ENCODE measurements at places on chromosomes 1 and 21.

GRCh38 chr1:14205066-14205465 is 393.4 kb upstream of the KAZN start:
- no peak for DNase-seq

- DNase-seq, result no peak
These were observed 458.4 kb upstream of the LRRC7 start for GRCh38 chr1:69109277-69109676.

DNA sequence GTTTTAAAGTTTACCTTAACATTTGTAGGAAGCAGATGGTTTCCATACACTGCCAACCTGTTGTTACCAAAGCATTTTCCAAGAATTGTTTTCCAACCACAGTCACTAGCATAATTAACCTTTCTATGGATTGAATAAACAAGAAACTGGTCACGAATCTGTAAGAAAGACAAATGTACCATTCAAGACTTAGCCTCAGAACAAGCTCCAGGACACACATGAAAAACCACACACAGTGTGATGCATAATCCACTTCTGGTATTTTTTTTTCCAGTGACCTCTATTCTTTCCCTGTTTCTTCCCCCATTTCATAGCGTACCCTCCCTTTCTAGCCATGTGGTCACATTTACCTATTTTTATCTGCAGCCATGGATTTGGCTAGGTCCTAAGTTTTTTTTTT is 29.6 kb upstream of the C1orf87 start:
- DNase-seq, result no peak

GRCh38 chr21:36048357-36048756 is 12.0 kb downstream of the SETD4 start:
- DNase-seq, result no peak

DNA sequence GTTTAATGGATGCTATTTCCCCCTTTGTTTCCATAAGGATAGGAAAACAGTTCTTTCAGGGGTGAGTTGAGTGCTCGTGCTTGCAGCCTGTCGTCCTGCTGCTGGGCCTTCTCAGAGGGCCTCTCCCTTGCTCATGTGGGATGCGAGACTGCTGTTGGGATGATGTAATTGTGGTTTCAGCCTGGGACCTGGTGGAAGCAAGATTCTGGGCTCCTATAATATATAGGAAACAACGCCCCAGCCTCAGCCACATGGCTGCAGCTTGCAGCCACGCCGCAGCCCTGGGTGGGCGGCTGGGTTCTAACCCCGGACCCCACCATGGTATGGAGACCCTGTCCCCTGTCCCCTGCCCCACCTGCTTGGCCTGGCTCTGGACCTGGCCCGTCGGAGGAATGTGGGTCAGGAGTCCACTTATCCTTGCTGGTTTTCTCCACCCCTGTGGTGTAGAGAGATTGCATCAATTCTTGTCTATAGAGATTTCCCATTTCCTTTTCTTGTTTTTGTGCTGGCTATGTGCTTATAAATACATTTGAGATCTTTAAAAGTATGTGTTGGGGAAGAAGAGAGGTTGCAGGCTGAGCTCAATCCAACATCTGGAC is 357.8 kb downstream of the SIPA1L2 start:
- DNase-seq, result no peak

DNA sequence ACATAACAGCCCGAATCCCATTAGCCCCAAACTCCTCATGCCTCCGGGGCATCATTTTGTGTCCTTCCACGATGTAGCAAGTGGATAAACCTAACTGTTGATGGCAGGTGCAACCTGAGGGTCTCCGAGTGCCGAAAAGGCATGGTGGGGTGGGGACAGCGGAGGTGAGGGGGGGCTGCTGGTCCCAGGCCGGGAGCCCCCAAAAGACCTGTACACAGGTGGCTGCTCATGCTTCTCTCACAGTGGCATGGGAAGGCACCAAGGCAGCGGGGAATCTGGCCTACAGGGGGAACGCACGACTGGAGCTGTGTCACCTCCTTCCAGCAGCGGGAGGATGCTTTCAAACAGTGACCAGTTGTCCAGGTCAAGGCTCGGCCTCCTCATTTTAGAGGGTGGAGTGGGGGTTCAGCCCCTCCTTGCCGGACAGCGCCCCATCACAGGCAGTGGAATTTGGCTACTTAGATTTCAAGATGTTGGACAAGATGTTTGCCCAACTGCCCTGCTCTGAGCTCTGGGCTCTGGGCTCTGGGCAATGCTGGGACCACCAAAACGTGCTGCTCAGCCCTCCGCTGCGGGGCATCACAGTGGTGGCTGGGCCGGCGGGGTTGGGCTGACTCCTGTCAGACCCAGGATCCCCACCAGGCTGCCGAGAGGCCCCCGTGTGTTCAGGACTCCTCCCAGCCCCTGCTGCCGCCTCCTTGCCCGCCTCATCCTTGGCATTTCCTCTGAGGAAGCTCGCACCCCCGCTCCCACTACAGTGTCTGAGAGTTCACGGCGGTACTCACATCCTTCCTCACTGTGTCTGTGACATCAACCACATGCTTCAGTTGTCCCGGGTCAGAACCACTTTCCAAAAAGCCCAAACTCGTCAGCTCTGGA is 7.6 kb downstream of the DNMT3L start:
- DNase-seq, result no peak

GRCh38 chr1:110976089-110976488 is 12.4 kb upstream of the LRIF1 start:
- DNase-seq, result no peak

DNA sequence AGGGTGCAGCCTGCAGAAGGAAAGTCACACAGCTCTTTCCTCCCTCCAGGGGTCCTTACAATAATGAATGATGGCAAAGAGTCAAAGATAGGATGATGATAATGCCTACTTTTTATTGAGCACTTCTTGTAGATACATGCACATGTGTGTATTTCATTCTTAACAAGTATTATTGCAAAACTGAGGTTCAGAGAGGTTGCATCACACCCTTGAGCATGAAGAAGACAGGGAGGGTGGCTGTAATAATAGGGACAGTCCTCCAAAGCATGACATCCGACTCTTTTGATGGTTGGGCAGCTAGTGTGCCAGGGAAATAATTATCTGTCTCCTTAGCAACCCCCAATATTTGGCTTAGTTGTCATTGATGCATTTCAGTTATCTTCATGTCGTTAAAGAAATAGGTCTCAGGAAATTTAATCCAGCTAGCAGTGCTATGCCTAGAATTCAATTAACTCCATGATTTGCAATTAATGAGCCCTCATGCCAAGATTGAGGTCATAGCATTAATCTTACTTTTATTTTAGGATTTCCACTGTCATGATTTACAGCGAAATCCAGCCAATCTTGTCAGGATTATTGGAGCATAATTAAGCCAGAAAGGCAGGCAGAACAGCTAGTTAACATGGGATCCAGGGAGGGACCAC is 35.0 kb downstream of the DNAJC6 start:
- peak; percentile 39 for DNase-seq

GRCh38 chr1:111679541-111679940 is 59.7 kb downstream of the INKA2 start:
- no peak for DNase-seq

GRCh38 chr1:5779608-5780323 is 212.5 kb downstream of the NPHP4 start:
- DNase-seq, result no peak

GRCh38 chr1:234265861-234266260 is 107.4 kb upstream of the COA6 start:
- DNase-seq, result no peak

DNA sequence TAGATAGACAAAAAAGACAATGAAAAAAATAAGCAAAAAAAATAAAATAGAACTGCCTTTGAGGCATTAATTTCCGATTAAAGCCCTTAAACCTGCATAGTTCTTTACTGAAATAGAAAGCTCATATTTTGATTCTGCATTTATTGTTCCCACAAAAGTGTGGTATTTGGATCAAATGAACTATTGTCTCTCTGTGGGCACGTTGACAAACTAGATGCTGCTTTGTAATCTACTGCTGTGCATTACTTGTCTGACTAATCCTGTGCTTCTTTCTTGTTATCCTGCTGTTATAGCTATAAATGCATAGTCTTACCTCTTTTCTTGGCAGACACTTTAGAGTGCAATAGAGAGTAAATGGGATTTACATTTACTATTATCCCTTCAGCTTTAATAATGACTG is 31.4 kb upstream of the SLC35D1 start:
- no peak for DNase-seq

DNA sequence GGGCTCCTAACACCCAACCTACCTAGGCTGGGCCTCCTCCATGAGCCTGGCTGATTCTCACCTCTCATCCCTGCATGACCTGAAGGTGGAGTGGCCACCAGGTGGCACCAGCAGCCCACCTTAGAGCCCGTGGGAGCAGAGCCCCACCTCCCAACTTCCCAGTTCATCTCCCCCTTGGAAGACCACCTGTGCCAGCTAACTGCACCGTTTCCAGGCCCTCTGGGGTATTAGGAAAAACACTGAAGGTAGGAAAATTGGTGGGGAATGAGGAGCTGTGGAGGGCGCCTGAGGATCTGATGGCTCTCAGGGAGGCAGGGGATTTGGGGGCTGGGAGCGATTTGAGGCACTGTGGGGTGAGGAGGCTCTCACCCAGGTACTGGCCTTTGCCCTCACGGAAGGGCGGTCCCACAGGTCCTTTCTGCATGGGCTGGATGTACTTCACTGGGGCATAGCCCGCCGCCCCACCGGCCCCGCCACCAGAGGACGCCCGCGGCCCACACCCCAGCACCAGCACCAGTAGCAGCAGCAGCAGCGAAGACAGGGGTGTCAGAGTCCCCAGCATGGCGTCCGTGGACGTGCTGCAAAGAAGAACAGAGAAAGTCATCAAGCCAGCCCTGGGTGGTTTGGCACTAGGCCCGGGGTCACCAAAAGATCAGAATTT is 11.1 kb downstream of the ADPRS start:
- DNase-seq, result peak; percentile 42

DNA sequence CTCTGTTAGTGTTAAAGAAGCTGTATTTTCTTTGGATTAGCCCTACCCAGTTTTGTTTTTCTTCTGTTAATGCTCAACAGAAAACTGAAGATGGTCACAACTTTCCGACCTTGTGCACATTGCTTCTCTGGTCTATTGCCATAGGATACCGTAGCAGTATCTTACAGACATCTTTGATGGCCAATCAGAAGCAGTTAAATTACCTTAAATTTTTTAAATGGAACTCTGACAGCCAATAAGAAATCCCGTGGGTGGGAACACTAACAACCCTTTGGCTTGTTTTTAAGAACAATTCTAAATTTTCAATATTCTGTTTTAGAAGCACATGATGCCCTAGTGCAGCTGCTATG is 17.2 kb downstream of the NFYC start:
- DNase-seq, result peak; percentile 71

- DNase-seq, result peak; percentile 95
These were observed 31.8 kb downstream of the SDCCAG8 start for GRCh38 chr1:243287652-243288051.

DNA sequence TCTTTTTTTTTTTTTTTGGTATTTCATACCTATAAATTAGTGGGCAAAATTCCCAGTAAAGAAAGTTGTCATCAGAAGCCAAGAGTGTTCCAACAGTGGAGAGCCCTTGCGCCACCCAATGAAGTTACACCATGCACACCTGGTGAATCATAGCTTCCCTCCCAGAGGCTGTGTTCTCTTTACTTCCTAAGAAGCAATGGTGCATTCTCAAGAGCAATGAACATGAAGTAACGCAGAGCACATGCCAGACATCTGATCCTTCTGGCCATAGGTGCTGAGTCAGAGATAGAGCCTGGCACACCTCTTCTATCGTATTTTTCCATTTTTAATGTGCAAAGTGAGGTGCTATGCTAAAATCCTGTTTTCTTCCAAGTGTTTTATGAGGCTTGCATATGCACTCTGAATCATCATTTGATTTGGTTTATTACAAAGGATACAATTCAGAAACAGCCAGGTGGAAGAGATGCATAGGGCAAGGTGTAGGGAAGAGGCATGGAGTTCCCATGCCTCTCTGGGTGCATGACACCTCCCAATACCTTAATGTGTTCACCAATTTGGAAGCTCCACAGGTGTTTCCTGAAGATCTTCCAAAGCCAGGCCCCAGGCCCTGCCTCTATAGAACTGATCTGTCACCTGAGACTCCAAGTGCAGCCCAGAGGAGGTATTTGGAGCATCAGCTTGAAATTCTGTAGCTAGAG is 408.0 kb downstream of the SIPA1L2 start:
- DNase-seq, result no peak

DNA sequence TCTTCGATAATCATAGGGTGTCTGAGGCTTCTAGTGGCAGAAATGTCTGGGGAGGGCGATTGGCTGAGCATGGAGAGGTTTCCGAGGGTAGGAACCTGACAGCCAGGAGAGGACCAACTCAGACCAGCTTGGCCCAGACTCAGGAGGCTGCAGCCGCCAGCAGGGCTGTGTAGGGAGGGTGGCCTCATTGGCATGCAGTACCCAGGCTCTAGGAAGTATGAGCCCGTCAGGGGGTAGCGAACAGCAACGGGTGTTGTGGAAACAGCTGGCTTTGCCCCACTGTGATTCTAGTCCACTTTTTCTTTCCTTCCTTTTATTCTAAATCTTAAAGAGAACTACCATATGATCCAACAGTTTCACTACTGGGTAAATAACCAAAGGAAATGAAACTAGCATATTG is 103.3 kb downstream of the DIRAS3 start:
- no peak for DNase-seq

DNA sequence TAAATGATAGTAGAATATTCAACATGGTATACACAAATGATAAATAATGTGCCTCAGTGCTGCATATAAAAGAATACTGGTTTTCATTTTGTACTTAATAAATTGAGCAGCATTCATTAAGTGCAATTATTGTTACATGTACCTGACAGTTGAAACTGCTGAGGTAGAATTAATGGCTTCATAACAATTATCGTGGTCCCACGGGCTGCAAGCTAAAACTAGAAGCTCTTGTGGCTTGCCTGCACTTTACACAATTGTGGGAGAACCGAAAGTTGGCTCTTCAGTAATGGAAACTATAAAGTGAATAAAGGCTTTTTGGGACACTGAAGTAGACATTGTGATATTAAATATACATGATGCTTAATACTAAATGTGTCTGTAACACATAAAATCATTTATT is 23.2 kb downstream of the INSL5 start:
- DNase-seq, result no peak

GRCh38 chr1:232611834-232612233 is 18.1 kb downstream of the SIPA1L2 start:
- no peak for DNase-seq

- no peak for DNase-seq
These were observed 26.4 kb downstream of the CSTB start for GRCh38 chr21:43749651-43750262.

DNA sequence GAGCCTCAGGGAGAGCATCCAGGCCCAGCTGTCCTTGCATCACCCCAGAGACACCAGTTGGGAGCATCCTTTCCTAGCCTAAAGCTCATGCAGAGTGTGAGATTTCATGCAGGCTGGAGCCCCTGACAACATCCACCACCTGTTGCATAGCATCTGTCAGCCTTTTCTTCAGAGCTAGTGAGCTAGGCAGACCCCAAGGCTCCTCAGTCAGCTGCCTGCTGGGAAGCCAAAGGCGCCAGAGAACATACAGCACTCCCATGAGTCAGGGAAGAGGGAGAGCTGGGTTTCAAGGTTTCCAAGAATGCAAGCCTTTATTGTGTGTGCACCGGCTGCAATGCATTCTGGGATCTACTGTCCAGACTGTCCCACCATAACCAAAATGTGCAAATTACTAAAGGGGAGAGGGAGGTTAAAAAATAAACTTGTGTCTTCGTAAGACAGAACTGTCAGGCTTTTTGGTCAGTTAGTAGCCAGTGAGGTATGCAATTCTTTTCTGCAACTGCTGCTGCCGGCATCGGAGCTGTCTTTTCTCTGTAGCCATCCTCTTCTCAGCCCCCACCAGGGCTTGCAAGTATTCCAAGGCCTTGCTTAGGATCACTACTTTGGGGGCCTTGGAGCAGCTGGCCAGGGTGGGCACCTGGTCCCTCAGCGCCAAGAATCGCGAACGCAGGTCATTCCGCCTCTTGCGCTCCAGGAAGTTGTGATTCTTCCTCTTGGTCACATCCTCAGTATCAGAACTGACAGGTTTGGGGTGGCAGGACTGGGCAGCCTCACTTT is 4.6 kb downstream of the MYCL start:
- no peak for DNase-seq
